Breast epithelium (tissue), 4 donors: ENCODE measurements at places on chromosomes 3 and 15. TPM values are rescaled to one million over a fixed set of nuclear protein-coding genes. Genes with fewer than 3 reads are reported as not detected.

Gene CHRM5
- total RNA-seq, result not detected

DNA sequence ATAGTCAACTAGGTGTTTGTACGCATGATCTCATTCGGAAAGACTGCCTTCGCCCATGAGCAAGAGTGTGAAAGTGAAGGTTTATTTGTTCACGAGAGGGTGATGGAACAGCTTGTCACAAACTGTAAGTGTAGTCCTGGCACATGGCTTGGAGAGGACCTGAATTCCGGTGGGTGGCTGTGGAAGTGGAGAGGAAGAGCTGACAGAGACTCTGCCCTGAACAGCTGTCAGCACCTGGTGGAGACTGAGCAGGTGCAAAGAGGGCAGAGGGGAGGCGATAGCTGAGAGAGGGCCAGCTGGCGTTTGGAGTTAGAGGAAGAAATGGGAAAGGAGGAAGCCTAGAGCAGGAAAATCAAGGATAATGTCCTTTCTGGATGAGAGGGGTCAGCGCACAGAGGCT is 155.7 kb downstream of the EEFSEC start:
- no peak for DNase-seq

Gene RBP2
- not detected for total RNA-seq

DNA sequence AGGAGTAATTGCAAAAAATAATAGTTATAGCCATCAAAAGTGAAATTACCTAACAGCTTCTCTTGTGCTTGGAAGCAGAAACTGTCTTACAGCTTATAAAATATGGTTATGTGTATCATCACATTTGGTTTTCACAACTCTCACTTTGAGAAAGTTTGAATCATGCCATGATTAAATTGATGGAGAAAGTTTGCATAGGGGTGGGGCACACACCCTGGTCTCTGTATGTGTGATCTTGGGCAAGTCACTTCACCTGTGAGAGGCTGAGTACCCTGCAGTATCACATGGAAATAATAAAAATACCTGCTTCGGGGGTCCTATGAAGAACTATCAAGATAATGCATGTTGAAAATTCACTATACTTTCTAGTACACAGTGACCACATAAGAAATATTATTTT is 471.4 kb downstream of the RAP2B start:
- DNase-seq, result no peak
